Prostate gland (tissue), 2 donors: ENCODE measurements at places on chromosomes 7 and 10. TPM values are rescaled to one million over a fixed set of nuclear protein-coding genes. Genes with fewer than 3 reads are reported as not detected.
A peak's percentile ranks its signal among the peaks of the same experiment; 100 is the strongest.

DNA sequence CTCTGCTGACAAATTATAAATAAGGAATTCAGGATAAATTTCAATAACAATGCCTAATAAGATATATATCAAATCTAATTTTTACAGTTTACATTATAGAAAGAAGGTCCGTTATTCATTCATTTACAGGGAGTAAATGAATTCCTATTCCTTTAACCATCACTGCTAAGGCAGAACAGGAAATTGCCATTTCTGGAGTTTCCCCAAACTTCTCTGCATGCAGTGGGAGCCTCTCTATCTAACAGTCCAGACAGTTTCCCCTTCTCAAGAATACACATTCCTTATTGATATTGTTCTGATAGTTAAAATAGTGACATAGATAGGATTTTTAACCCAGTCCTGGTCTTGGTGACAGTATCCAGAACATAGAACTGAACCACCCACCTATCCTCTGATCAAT is 24.3 kb downstream of the MKI67 start:
- no peak for DNase-seq
- no peaks in the 10 kb centered on the region for H3K4me1 ChIP-seq
- H3K27ac ChIP-seq = no peak overlapping the region
- no peak overlapping the region for H3K4me3 ChIP-seq

GRCh38 chr7:71106226-71106625 is 25.7 kb upstream of the GALNT17 start:
- no peaks in the 10 kb centered on the region for H3K4me1 ChIP-seq
- H3K4me3 ChIP-seq = no peak overlapping the region
- H3K27me3 ChIP-seq = no peaks in the 10 kb centered on the region
- no peak overlapping the region for H3K27ac ChIP-seq

- H3K36me3 ChIP-seq = no peaks in the 10 kb centered on the region
- no peak for DNase-seq
- peak overlapping the region; percentile 59 for H3K27ac ChIP-seq
- H3K27me3 ChIP-seq = no peaks in the 10 kb centered on the region
These were observed 66.1 kb upstream of the AQP1 start for GRCh38 chr7:30845426-30846135.

DNA sequence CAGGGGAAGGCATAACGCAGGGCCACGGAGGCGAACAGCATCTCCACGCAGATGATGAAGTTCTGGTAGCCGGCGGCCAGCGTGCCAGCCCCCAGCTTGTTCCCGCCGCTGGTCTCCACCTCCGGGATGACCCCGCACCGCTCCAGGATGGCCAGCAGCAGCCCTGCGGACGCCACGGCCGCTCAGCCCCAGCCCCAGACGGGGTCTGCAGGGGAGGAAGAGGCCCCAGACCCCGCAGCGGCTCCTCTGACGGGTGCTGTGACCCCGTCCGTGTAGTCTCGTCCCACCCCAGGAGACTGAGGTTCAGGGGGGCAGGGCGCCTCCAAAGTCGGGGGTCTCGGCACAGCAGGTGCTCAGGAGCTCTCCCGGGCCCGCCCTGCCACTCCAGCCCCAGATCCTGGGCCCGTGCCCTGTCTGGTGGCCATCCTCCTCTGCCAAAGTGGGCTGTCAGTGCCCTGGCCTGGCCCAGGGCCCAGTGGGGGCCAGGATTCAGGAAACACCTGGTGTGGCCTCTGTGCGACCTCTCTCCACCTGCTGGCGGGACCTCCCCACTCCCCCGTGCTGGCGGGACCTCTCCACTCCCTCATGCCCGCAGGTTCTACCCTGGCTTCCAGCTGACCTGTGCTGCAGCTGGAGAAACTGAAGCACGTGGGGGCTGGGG is 8.1 kb downstream of the TMEM184A start:
- H3K27me3 ChIP-seq = no peaks in the 10 kb centered on the region
- DNase-seq = no peak
- H3K36me3 ChIP-seq = no peaks in the 10 kb centered on the region
- H3K4me1 ChIP-seq = no peaks in the 10 kb centered on the region
- H3K4me3 ChIP-seq = no peak overlapping the region
- H3K27ac ChIP-seq = no peak overlapping the region

GRCh38 chr10:100359030-100359432 is 12.0 kb downstream of the SCD start:
- H3K4me1 ChIP-seq = peaks cover 9% of the 10 kb centered on the region
- no peak for DNase-seq
- H3K27ac ChIP-seq = peak overlapping the region; percentile 46
- H3K36me3 ChIP-seq = no peaks in the 10 kb centered on the region
- H3K27me3 ChIP-seq = no peaks in the 10 kb centered on the region

DNA sequence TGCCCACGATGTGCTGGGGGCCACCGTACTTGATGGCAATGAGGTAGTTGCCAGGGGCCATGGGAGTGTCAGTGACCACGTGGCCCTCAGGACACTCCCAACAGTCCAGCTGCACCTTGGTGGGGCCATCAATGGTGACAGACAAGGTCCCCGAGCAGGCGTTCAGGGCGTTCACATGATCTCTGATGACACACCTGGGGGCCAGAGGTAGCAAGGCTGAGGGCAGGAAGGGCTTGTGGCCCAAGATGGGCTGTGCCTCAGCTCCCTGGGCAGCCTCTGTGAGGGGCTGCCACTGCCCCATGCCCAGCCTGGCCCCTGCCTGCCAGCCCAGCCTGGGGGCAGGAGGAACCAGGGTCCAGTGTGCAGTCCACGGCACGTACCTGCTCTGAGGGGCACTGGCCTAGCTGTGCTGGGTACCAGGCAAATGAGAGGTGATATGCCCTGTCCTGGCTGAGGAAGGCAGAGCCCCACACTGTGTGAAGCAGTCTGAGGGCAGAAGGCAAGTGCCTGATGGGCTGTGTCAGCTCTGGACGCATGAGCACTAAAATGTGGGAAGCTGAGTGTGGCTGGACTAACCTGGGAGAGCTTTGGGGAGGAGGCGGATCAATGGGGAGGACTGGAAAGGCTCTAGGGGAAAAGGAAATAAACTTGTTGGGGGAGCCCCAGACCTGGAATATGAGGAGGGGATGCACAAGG is 3.5 kb upstream of the KCP start:
- no peak overlapping the region for H3K4me3 ChIP-seq
- no peak for DNase-seq
- peaks cover 16% of the 10 kb centered on the region for H3K27me3 ChIP-seq
- no peak overlapping the region for H3K27ac ChIP-seq
- no peaks in the 10 kb centered on the region for H3K4me1 ChIP-seq
- H3K36me3 ChIP-seq = no peaks in the 10 kb centered on the region

DNA sequence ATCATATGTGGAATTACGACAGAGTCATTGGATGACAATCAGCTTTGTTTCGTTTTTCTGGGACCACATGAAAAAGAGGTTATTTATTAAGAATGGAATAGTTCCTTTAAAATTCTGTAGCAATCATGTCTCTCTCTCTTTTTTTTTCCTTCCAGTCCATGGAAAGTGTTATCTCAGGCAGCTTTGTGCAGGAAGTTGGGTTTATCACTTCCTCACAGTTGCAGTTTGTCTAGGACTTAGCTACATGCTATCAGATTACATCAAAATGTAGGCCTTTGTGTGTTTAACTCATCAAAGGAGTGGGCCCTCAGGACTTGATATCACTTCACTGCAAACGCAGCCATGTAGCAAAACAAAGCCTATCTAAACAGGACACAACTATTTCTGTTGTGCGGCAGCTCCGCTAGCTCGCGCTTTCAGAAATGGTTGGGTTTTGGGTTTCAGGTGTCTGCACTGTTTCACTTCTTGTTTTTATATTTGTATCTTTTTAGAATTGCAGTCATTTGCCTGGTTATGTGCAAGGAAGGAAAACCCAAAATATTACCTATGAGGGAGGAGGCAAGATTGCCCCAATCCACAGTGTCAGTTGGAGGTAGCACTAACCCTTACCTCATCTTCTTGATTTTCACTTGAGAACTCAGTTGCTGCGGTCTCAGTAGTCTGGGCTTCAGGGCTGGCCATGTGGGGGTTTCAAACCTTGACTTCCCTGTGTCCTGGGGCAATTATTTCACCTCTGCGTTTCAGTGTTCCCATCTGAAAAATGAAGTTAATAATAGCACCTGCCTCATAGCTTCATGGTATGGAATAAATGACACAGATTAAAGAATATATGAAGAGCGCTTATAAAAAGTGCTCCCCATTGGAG is 66.7 kb downstream of the HHEX start:
- H3K36me3 ChIP-seq = no peaks in the 10 kb centered on the region
- no peaks in the 10 kb centered on the region for H3K4me1 ChIP-seq
- H3K27ac ChIP-seq = peak overlapping the region; percentile 41

GRCh38 chr10:12396567-12396966 is 47.2 kb downstream of the CAMK1D start:
- peaks cover 2% of the 10 kb centered on the region for H3K27me3 ChIP-seq
- H3K27ac ChIP-seq = no peak overlapping the region
- H3K36me3 ChIP-seq = no peaks in the 10 kb centered on the region
- no peak for DNase-seq
- no peaks in the 10 kb centered on the region for H3K4me1 ChIP-seq

GRCh38 chr10:124864421-124865193 is 63.0 kb downstream of the ABRAXAS2 start:
- H3K27me3 ChIP-seq = no peaks in the 10 kb centered on the region
- DNase-seq = peak; percentile 26
- no peaks in the 10 kb centered on the region for H3K4me1 ChIP-seq

DNA sequence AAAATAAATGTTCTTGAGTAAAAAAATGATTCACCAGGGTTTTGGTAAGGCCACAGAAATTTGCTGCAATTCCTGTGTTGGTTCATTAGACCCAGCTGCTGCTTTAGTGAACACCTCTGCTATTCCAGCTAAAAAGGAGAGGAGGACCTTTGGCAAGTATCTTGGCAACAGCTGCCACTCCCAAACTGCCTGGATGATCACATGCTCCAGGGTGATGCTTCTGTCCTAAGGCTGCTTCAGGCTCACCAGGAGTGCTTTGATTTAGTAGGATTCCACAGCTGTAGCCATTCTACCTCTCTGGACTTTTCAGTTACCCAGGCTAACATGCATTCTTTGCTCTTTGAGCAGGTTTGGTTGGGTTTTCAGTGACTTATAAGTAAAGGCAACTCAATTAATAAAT is 82.6 kb upstream of the NPVF start:
- H3K4me3 ChIP-seq = no peak overlapping the region
- H3K36me3 ChIP-seq = no peaks in the 10 kb centered on the region
- no peak for DNase-seq

- H3K27ac ChIP-seq = no peak overlapping the region
- no peaks in the 10 kb centered on the region for H3K27me3 ChIP-seq
- no peaks in the 10 kb centered on the region for H3K36me3 ChIP-seq
- no peak for DNase-seq
- no peak overlapping the region for H3K4me3 ChIP-seq
These were observed 161.8 kb upstream of the CACNA2D1 start for GRCh38 chr7:82605247-82605864.

PYROXD2 gene
- 21.6 TPM for total RNA-seq

WNT2 gene
- 2.3 TPM for total RNA-seq

MSMB gene
- total RNA-seq = 2,749 TPM

VSTM2A gene
- total RNA-seq = 5.8 TPM

SLC39A12 gene
- total RNA-seq = not detected

ACTR3C gene
- total RNA-seq = 10.7 TPM

FBXO24 gene
- 9.7 TPM for total RNA-seq

WNT8B gene
- 1.8 TPM for total RNA-seq

TMEM236 gene
- 0.14 TPM for total RNA-seq
